ENCODE measurements at places on chromosomes 3 and 15. TPM values are rescaled to one million over a fixed set of nuclear protein-coding genes. Genes with fewer than 3 reads are reported as not detected.

GRCh38 chr15:77226652-77227051 is 155.7 kb upstream of the TSPAN3 start:
- no peak for DNase-seq

DNA sequence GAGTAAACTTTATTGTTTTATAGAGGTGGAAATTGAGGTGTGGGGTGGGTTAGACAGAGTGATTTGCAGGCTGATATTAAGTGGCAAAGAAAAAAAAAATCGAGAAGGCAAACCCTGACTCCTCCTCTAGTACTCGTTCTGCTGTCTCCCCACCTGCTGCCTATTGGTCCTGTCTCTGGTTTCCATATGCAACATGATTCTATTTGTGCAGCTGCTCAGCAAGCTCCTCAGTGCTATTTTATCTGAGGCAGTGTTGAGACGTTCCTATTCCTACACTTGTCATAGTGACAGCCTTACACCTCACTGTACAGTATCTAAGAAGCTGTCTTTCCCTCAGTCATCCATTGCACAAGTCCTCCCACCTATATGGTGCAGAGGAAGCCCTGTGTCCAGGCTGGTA is 45.1 kb downstream of the RSL24D1 start:
- no peak for DNase-seq

DNA sequence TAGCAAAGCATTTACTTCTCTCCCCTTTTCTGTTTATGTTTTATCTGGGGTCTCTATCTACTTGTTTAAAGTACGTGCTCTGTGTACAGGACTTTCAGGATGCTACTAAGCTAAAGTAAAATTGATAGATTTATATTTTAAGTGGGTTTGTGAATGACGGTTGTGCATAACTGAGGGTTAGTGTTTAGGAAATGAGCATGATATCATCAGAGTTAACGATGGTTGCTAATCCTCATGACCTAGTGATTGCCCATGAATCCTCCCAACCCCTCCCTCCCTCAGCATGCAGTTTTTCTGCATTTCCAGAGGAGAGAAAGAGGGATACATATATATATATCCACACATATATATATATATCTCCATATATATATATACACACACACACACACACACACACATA is 957.2 kb downstream of the TUSC7 start:
- no peak for DNase-seq

- DNase-seq: no peak
Observed at GRCh38 chr3:50972029-50972428, 297.3 kb downstream of the DOCK3 start.

- no peak for DNase-seq
Observed at GRCh38 chr3:125043599-125044151, 12.1 kb downstream of the HEG1 start.

- no peak for DNase-seq
Observed at GRCh38 chr3:75089841-75090240, 475.4 kb upstream of the CNTN3 start.

Gene PLCL2
- total RNA-seq: 12.5 TPM

Gene UCN2
- not detected for total RNA-seq
